ENCODE measurements at places on chromosomes 11 and 22.
A peak's percentile ranks its signal among the peaks of the same experiment; 100 is the strongest.

- no peak for DNase-seq
Measured at GRCh38 chr11:2730272-2731129, 30.7 kb upstream of the KCNQ1OT1 start.

GRCh38 chr11:43898574-43898973 is 17.9 kb downstream of the ALKBH3 start:
- no peak for DNase-seq

DNA sequence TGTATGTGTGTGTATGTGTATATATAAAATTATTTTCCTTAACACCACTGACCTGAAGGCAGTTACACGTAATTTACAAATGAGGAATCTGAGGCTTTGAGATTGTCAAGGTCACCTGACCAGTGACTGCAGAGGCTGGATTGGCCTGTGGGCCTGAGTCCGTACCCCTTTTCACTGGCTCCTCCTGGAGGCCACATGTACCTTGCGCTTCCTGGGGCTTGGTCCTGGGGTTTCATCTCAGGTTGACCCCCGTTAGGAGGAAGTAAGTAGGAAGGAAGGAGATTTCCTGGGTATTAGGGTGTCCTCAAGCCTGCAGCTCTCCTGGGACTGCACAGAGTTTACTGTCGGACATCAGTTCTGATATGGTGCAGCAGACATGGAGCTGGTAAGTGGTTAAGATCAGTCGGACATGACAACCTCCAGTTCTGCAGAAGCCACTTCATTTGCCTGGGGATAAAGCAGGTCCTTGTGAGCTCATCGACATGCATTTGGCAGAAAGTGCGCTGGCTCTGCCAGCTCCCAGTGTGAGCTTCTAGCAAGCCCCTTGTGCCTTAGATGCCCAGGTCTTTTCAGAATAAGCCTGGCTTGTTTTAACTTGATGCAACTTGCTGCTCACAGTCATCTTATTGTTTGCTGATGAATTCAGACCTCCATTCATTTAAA is 36.6 kb downstream of the ST3GAL4 start:
- DNase-seq, result no peak

GRCh38 chr11:24591283-24591682 is 94.4 kb downstream of the LUZP2 start:
- DNase-seq, result no peak

DNA sequence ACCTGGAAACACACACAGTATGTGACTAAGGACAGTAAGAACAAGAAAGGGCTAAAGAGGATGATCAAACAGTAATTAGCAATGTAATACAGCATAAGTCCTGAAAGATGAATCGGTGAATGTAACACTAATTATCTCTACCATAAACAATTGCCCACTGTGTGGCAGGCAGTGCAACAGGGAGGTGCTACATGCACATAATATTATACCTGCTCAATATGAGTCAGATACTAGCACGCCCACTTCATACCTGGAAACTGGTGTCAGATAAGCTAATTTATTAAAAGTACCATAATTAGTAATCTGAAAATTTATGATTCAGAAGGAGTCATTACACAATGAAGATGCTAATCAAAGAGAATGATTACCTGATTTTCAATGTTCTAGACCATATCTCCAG is 14.9 kb downstream of the CASP12 start:
- no peak for DNase-seq

DNA sequence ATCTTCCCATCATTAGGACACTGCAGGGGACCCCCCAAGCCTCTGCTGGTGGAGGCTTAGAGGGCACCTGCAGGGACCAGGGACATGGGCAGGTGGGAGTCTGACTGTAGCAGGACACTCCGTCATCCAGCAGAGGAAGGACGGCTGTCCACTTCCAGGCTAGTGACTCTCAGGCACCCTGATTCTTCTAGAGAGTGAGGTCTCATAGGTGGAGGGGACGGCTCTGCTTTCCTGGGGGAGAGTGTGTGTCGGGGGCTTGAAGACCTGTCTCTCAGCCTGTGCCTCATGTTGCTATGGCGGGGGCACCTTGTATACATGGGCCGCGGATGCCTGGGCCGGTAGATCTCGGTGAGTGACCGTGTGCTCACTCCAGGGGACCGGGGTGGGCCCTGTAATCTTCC is 1116.6 kb downstream of the BRD1 start:
- DNase-seq, result no peak

DNA sequence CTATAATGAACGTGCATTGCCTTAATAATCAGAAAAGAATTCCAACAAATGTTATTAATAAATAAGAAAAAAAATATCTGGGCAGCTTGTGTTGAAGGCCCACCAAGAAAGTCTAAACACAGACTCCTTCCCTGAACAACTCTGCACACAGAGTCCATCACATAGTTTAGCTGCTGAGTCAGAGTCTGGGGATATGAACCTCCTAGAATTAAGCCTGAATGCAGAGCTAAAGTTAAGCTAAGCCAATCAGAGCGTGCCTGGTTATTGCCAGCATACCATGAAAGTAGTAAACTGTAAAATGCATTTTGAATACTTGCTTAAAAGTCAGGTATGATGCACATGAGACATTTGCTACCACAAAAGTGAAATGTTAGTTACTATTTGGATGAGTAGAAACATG is 25.6 kb upstream of the TENM4 start:
- DNase-seq, result no peak

DNA sequence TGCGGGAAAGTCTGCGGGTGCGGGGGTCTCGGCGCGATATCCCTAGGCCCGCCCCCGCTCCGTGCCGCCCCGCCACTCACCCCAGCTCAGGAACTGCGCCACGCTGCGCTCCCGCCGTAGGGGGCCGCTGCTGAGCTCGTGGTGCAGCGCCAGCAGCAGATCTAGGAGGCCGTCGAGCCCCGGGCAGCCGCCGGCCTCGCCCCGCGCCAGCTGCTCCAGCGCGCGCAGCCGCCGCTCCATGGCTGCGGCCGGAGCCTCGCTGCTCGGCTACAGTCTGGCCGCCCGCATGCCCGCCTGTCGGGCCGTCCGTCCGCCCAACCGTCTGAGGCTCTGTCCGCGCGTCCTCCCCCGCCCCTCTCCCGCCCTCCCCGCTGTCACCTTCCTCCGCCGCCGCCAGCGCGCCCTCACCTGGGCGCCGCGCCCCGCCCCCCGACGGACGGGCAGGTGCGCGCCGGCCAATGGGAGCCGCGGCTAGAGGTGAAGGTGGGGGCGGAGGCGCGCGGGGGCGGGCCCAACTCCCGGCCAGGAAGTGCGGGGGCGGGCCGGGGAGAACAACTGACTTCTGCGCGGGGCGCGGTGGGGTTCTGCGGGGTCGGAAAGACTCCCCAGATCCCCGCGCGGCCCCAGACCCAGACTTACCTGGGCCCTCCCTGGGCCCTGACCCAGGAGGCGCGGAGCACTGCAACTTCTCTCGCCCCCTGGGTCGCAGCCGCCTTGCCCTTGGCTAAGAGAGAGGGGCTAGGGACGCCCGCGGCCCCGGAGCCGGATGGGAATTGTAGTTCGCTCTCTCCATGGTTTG is at the start of gene CDC42BPG:
Gene CDC42BPG (minus strand): TSS at position 324 of the 799 bp plus-strand sequence. CDS start 84 bp downstream, at position 240.
- DNase-seq, result no peak

GRCh38 chr11:77152846-77153245 is 24.8 kb downstream of the MYO7A start:
- DNase-seq, result no peak

- DNase-seq, result no peak
Measured at GRCh38 chr11:23494981-23495380, 634.7 kb upstream of the CCDC179 start.

DNA sequence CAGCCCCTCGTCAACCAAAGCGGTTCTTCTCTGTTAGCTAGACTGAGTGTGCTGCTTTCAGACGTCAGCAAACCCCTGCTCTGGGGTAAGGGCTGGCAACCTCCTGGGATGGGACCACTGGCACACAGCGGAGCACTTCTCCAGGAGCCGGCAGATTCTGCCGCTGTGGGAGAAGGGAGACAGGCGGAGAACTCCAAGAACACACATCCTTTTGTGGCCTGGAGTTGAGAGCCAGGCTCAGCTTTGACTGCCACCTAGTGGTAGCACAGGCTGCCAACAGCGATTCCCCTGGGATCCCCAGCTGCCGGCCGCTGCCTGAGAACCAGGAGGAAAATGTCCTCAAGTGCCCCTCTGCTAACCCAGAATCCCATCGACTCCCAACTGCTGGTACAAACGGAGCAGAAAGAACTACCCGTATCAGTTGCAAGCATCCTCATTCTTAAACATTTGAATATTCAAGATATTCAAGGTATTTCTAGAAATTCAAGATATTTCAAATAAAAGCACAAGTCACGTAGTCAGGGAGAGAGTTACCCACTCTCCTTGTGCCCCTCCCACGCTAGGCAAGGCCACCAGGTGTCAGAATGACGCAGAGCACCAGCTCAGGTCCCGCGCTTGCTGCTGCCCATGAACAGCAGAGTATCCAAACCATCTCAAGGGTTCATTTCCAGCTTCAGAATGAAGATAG is 4.9 kb downstream of the LTO1 start:
- DNase-seq, result no peak

DNA sequence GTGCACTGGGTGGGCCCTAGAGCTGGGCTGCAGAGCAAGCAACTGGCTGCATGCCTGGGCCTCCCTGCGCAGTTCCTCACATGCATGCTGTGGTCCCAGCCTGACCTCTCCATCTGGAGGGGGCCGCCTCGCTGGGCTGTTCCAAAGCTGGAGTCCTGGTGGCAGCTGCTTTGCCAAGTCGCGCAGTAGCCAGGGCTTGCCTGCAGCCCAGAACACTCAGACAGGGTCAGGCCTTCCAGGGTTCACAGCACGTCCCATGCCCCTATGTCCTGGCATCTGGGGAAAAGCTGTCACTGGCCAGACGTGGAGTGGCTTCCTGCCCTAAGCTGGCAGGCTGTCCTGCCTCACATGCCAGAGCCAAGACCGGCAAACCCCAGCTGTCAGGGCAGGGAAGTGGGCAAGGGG is 16.5 kb upstream of the CDC42EP2 start:
- no peak for DNase-seq

GRCh38 chr11:72482211-72482812 is 48.0 kb upstream of the CLPB start:
- peak; percentile 10 for DNase-seq

DNA sequence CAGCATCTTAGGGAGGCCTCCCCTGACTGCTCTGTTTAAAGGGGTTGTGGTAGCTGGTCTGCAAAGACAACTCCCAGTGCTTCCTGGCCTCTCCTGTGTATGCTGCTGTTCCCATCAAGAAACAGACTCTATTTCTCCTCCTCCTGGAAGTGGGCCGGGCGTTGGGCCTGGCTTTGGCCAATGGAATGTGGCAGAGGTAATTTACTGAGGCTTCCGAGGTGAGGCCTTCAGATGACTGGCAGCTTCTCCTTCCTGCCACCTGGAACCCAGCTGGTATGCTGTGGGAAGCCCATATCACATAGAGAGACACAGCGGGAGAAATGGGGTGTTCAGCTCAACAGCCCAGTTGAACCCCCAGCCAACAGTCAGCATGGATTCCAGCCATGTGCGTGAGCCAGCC is 25.1 kb upstream of the EIF3D start:
- no peak for DNase-seq

DNA sequence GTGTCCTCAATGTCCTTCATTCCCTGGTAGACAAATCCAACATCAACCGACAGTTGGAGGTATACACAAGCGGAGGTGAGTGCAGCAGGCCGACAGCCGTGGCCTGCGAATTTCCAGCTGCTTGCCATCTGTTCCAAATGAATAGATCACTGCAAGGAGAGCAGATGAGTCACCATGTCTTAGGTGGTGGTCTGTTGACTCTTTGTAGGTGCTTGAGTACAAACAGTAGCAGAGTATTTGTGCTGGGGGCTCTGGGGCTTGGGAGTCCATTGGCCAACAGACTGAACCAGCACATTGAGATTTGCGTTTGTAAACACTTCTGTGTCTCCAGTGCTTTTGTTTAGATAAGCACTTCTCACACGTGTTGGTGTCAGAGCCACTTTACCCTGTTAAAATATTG is 21.1 kb downstream of the EIF3L start:
- DNase-seq, result no peak

- no peak for DNase-seq
Measured at GRCh38 chr11:19923626-19924025, 211.0 kb downstream of the NAV2 start.

- DNase-seq, result no peak
Measured at GRCh38 chr11:100546714-100547113, 140.4 kb upstream of the ARHGAP42 start.

- DNase-seq, result no peak
Measured at GRCh38 chr11:113255096-113255495, 59.3 kb upstream of the TTC12 start.
